Body of pancreas (tissue), 4 donors: ENCODE measurements at places on chromosomes 2 and 18. TPM values are rescaled to one million over a fixed set of nuclear protein-coding genes. Genes with fewer than 3 reads are reported as not detected.

The PAX8 gene
- 2.3 TPM for total RNA-seq

DNA sequence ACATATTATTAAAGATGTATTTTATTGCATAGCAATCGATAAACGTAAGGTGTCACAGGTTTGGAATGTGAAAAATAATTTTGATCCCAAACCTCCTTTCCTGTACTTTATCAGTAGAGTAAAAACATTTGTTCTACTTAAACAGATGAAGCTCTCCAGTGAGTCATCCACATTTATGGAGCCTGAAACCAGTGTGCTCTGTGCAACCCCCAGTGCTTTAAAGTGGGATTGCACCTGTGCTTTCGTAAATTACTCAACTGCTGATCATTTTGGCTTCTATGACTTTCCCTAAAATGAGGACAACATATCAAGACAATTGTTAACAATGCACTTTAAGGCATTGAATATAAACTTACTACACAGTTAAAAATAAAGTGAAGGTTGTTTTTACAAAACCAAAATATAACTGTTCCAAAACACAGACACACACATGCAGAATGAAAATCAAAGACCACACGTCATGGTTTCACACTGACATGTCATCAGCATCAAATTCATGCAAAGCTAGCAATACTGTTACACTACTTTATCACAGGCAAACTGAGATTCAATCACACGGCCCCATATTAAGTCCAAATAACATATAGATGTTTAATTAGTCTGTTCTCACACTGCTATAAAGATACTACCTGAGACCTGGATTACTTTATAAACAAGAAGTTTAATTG is 9.7 kb downstream of the TMEM18 start:
- peaks cover 11% of the 10 kb centered on the region for H3K36me3 ChIP-seq
- no peaks in the 10 kb centered on the region for H3K4me1 ChIP-seq
- DNase-seq: peak; percentile 40
- H3K27ac ChIP-seq: no peak overlapping the region

- H3K4me3 ChIP-seq: no peak overlapping the region
- no peak overlapping the region for H3K27ac ChIP-seq
- DNase-seq: no peak
These were observed 23.3 kb downstream of the SPTBN1 start for GRCh38 chr2:54479424-54479823.

DNA sequence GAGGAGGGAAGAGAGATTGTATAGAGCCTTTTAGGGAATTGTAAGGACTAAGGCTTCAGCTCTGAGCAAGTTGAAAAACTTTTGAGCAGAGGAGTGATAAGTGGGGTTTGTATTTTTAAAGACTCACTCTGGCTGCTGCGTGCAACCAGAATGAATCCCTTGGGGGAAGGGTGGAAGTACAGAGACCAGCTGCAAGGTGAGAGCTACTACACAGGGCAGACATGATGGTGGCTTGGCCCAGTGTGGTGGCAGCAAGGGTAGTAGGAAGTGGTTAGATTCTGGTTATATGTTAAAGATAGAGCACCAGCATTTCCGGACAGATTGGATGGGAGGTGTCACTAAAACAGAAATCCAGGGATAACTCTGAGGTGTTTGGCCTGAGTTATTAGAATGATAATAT is 10.1 kb upstream of the SESTD1 start:
- no peak overlapping the region for H3K4me3 ChIP-seq
- DNase-seq: no peak
- H3K36me3 ChIP-seq: no peaks in the 10 kb centered on the region
- peaks cover 10% of the 10 kb centered on the region for H3K4me1 ChIP-seq

GRCh38 chr2:55703350-55703749 is 9.7 kb upstream of the PNPT1 start:
- H3K36me3 ChIP-seq: no peaks in the 10 kb centered on the region
- no peaks in the 10 kb centered on the region for H3K27me3 ChIP-seq
- no peak overlapping the region for H3K4me3 ChIP-seq
- H3K27ac ChIP-seq: no peak overlapping the region
- H3K4me1 ChIP-seq: no peaks in the 10 kb centered on the region
- no peak for DNase-seq

- H3K27me3 ChIP-seq: no peaks in the 10 kb centered on the region
- H3K4me3 ChIP-seq: no peak overlapping the region
- no peaks in the 10 kb centered on the region for H3K4me1 ChIP-seq
- H3K36me3 ChIP-seq: no peaks in the 10 kb centered on the region
These were observed 154.8 kb upstream of the APCDD1 start for GRCh38 chr18:10299643-10300042.
